ENCODE measurements at places on chromosomes 7 and 10. TPM values are rescaled to one million over a fixed set of nuclear protein-coding genes. Genes with fewer than 3 reads are reported as not detected.
A peak's percentile ranks its signal among the peaks of the same experiment; 100 is the strongest.

Gene SCART1
- total RNA-seq = 1.7 TPM

Gene PLA2G12B
- total RNA-seq = 3.8 TPM

Gene KCNMA1
- 5.8 TPM for total RNA-seq

Gene NANOS1
- total RNA-seq = 2.7 TPM

Gene SVIL
- total RNA-seq = 88.2 TPM

Gene TLX1
- not detected for total RNA-seq

Gene SEMA3C
- total RNA-seq = 136 TPM

Gene DNAJC1
- 28.5 TPM for total RNA-seq

Gene PITX3
- total RNA-seq = not detected

Gene CLDN4
- total RNA-seq = 172 TPM

Gene CDK13
- total RNA-seq = 74.3 TPM

DNA sequence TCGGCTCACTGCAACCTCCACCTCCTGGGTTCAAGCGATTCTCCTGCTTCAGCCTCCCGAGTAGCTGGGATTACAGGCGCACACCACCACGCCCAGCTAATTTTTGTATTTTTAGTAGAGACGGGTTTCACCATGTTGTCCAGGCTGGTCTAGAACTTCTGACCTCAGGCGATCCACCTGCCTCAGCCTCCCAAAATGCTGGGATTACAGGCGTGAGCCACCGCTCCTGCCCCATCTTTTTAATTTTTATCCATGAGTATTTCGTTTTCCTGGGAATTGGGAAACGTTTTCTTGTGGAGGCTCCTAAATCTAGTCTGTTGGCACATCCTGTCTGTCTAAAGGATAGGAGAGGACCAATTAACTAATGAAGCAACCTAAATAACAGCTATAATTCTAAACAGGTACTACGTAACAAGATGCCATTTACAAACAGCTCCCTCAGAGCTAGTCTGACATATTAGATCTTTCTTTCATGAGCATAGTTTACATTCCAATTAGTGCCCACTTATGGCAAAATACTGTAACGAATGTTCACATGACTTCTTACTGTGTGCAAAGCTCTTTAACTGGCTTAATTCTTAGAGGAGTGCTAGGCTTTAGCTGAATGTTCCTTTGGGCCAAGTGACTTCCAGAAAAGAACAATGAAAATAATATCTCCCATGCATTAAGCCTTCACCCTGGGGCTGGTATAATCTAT, 151.0 kb upstream of the YAE1 start:
- H3K27ac ChIP-seq = no peak overlapping the region
- no peak for DNase-seq
- H3K36me3 ChIP-seq = no peaks in the 10 kb centered on the region
- peaks cover 3% of the 10 kb centered on the region for H3K4me1 ChIP-seq
- peak overlapping the region; percentile 86 for H3K4me3 ChIP-seq

DNA sequence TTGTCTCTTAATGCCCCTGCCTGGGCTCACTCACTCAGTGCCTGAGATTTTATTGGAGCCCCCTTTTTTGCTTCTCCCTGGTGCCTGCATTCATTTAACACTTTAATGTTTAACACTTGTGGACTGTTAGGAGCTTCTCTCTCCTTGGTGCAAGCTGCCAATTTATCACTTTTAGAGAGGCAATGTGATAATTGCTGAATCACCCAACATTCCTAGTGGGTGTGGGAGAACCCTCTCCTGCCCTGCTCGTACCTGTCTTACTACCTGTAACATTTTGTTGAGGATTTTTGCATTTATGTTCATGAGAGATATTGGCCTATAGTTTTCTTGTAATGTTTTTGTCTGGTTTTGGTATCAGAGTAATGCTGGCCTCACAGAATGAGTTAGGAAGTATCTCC, 13.2 kb downstream of the STAM start:
- no peaks in the 10 kb centered on the region for H3K27me3 ChIP-seq
- no peak overlapping the region for H3K27ac ChIP-seq
- peaks cover 33% of the 10 kb centered on the region for H3K36me3 ChIP-seq
- no peaks in the 10 kb centered on the region for H3K4me1 ChIP-seq
- no peak overlapping the region for H3K4me3 ChIP-seq
- DNase-seq = no peak

DNA sequence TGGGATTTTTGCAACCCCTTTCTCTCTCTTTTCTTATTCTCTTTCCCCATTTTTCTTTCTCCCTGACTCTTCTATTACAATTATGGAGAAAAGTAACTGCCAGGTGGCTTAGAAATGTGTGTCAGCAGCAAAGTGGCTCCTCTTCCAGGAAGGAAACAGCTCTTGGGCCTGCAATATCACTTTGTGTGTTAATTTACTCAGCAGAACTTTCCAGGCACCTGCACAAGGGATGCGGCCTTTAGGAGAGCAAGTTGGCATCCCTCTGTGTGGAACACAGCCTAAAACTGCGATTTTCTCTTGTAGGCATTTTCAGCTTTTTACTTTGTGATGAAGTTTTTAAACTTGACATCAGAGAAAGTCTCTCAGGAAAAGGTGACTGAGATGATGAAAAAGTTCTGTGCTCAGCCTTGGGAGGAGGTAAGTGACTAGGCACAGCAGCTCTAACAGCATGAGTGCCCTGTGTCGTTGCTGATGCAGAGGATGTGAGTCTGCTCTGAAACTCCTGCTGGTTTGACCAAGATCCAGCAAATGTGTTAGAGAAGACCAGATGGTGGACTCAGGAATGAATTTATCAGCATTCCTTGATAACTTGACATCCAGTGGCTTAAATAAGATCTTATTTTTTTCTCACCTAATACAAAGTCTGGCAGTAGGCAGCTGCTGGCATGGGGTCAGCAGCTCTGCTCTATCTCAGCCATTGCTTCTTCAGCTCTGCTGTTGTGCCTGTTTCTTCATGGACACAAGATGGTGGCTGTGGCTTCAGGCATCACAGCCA, 47.4 kb upstream of the CC2D2B start:
- H3K4me1 ChIP-seq = no peaks in the 10 kb centered on the region
- H3K36me3 ChIP-seq = peaks cover 2% of the 10 kb centered on the region
- no peak overlapping the region for H3K27ac ChIP-seq
- no peak for DNase-seq
- H3K27me3 ChIP-seq = no peaks in the 10 kb centered on the region

DNA sequence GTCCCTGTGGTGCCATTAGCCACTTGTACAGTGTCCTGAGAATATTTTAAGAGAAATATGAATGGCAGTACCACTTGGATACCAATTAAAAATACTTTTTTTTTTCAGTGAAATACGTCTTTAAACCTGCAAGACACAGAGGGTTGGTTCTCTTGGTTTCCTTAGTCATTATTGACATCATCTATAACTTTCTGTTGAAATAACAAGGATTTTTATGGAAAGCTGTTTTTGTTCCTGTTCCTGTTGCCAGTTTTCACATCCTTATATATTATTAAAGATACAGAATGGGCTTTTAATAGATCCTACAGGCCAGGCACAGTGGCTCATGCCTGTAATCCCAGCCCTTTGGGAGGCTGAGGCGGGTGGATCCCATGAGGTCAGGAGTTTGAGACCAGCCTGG, 579.9 kb downstream of the AUTS2 start:
- H3K36me3 ChIP-seq = peaks cover 3% of the 10 kb centered on the region
- no peak overlapping the region for H3K4me3 ChIP-seq
- DNase-seq = no peak
- no peaks in the 10 kb centered on the region for H3K27me3 ChIP-seq

- H3K27me3 ChIP-seq = peaks cover 10% of the 10 kb centered on the region
- H3K36me3 ChIP-seq = no peaks in the 10 kb centered on the region
- H3K27ac ChIP-seq = no peak overlapping the region
- no peak overlapping the region for H3K4me3 ChIP-seq
- H3K4me1 ChIP-seq = peaks cover 20% of the 10 kb centered on the region
These were observed 72.6 kb downstream of the JAZF1 start for GRCh38 chr7:28107960-28108359.

DNA sequence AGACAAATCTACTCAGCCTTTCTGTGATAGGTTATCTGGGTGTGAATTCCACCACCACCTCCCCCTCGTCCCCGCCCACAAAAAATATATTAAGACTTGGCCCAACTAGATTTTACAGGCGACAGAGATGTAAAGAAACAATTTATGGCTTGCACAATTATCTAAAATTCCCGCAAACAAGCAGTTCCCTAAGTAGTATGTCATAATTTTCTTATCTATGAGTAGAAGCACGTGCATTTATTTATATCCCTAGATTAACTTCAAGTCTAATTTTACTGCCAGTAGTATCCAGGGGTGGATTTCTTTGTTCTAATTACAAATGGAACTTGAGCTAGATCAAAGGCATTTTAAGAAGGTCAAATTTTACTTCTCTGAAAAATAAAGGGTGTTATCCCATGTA, 1.7 kb downstream of the TSPAN12 start:
- no peak for DNase-seq
- peaks cover 4% of the 10 kb centered on the region for H3K36me3 ChIP-seq
- H3K4me3 ChIP-seq = peak overlapping the region; percentile 91
- peaks cover 23% of the 10 kb centered on the region for H3K4me1 ChIP-seq
- peak overlapping the region; percentile 95 for H3K27ac ChIP-seq
- no peaks in the 10 kb centered on the region for H3K27me3 ChIP-seq

DNA sequence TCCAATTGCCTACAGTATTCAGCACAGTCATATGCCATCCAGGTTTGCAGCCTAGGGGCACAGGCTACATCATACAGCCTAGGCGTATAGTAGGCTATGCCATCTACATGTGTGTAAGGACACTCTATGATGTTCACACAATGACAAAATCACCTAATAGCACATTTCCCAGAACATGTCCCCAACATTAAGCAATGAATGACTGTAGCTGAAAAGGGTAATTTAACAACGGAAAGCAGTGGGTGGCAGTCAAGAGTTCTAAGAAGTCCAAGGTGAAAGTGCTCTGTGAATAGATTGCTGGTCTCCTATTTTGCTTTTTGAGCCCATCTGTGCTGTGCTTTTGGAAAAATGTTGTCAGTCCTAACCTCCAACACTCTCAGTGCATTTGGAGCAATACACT, 162.6 kb downstream of the KLF6 start:
- no peaks in the 10 kb centered on the region for H3K4me1 ChIP-seq
- no peak for DNase-seq
- no peak overlapping the region for H3K4me3 ChIP-seq
- no peaks in the 10 kb centered on the region for H3K36me3 ChIP-seq
- H3K27me3 ChIP-seq = no peaks in the 10 kb centered on the region

GRCh38 chr7:30173058-30173897, 38.5 kb downstream of the MTURN start:
- peaks cover 3% of the 10 kb centered on the region for H3K27me3 ChIP-seq
- H3K4me1 ChIP-seq = peaks cover 4% of the 10 kb centered on the region
- H3K4me3 ChIP-seq = no peak overlapping the region
- H3K36me3 ChIP-seq = no peaks in the 10 kb centered on the region
- no peak for DNase-seq

DNA sequence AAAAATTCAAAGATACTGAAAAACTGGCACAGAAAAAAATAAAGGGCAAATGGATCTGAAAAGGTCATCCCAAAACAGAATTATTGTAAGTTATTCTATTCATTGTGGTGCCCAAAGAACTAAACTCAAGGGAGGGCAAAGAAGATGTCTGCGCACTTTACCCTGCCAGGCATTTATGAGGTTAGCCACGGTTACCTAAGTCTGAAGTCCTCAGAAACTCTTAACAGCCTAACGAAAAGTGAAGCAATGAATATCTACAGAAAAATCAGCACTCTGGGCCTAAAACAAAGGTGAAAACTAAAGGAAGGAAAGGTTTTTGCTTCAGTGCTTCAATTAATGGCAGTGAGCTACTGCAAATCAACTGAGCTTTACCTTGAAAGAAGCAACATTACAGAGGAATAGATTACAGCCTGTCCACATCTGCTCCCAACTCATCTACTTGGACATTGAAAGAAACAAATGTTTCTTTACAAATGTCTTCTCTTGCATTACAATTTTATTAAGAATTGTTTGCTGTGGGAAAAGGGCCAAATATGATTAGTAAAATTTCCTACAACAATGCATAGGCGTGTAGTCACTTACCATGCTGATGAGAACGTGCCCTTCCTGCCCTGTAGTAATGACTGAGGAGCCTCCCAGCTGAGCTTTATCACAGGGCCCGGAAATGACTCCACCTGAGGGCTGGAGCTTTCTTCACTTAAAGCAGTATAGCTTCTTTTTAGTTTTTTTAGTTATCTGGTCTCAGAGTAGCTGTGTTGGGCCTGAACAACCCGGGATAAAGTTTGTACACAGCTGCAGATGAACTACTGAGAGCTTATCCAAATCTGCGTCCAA, at the start of gene TUBAL3:
Gene TUBAL3 (minus strand): TSS at position 621 of the 834 bp plus-strand sequence. CDS start 36 bp downstream, at position 585.
- no peak within 1 kb of the TSS for H3K4me3 ChIP-seq
- no peaks in the 10 kb centered on the region for H3K27me3 ChIP-seq
- DNase-seq = no peak
- H3K36me3 ChIP-seq = peaks cover 2% of the 10 kb centered on the region

DNA sequence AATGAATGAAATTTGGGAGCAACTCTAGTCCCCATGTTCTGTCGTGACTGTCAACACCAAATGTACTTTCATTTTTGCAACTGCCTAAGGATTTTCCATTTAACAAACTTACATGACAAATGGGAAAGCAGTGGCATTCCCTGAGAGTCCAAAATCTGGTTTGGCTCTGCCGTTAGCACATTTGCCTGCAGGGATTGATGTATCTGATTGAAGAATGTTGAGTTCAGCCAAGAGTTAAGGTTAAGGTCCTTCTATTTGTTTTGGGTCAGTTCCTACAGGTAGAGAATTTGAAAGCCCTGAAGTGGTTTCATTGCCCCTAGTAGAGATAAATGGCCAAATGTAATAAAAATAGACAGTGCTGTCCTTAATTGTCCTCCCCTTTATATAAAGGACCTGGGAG, 406.5 kb upstream of the GALNT17 start:
- H3K36me3 ChIP-seq = peaks cover 12% of the 10 kb centered on the region
- no peak overlapping the region for H3K27ac ChIP-seq
- H3K4me3 ChIP-seq = no peak overlapping the region

GRCh38 chr7:24440892-24441291, 132.4 kb upstream of the PALS2 start:
- no peaks in the 10 kb centered on the region for H3K27me3 ChIP-seq
- no peak for DNase-seq
- no peaks in the 10 kb centered on the region for H3K4me1 ChIP-seq
- H3K4me3 ChIP-seq = no peak overlapping the region
- H3K36me3 ChIP-seq = no peaks in the 10 kb centered on the region

GRCh38 chr7:128666200-128666599, 5.9 kb upstream of the GARIN1A start:
- no peaks in the 10 kb centered on the region for H3K27me3 ChIP-seq
- H3K4me3 ChIP-seq = no peak overlapping the region
- no peak for DNase-seq
- no peak overlapping the region for H3K27ac ChIP-seq
- no peaks in the 10 kb centered on the region for H3K4me1 ChIP-seq

DNA sequence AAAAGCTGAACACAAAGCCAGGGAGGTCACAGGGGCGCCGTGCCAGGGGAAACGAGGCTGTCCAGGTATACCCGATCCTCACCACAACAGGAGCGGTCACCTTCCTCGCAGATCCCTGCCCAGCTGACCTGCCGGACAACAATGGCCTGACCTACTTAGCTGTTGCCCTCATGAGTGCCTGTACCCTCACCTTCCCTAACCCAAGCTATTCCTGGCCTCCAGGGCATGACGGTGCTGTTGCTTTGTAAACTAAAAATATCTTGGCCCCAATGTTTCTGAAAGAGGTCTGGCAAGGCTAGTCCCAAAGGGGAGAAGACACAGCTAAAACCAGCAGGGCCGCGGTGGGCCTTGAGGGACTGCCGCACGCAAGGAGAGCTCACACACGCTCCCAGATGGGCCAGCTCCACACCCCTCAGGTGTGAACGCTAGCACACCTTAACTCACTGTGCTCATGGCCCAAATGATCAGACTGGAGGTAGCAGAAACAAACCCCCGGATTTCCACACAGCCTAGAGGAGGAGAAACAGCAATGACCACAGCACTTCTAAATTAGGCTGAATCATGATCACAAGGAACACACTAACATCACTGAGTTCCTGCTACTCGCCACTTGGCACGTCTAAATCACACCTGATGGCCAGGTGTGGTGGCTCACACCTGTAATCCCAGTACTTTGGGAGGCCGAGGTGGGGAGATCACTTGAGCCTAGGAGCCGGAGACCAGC, 66.3 kb upstream of the CYTH3 start:
- DNase-seq = no peak
- H3K36me3 ChIP-seq = peaks cover 12% of the 10 kb centered on the region
- no peak overlapping the region for H3K4me3 ChIP-seq
- peak overlapping the region; percentile 87 for H3K27ac ChIP-seq

Measured in progenitor cell of endocrine pancreas (in vitro differentiated cells).